Panc1 (cell line): ENCODE measurements at places on chromosomes 13 and 19. TPM values are rescaled to one million over a fixed set of nuclear protein-coding genes. Genes with fewer than 3 reads are reported as not detected.

Gene TMEM86B
- total RNA-seq = 14.2 TPM

Gene KIR3DL1
- not detected for total RNA-seq

Gene SULT2B1
- 3.6 TPM for total RNA-seq

DNA sequence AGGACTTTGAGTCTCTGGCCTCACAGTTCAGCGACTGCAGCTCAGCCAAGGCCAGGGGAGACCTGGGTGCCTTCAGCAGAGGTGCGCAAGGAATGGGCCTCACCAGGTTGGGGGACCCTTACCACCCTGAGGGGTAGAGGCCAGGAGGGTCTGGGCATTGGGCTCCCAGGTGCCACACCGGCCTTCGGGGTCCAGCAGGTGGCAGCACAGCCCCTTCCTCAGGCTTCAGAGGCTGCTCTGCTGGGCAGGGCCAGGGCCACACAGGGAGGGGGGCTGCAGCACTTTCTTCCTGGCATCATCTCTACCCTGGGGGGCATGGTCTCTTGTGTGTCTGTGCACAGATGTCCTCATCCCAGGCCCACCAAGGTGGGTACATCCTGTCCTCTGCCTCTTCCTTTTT is 12.9 kb downstream of the PIN1 start:
- no peak for DNase-seq
- H3K27me3 ChIP-seq = no peaks in the 10 kb centered on the region
- no peak overlapping the region for H3K4me3 ChIP-seq
- no peaks in the 10 kb centered on the region for H3K4me1 ChIP-seq
- H3K36me3 ChIP-seq = no peaks in the 10 kb centered on the region; the same call in 1 of the 2 replicates
- no peak overlapping the region for H3K27ac ChIP-seq
